SJSA1 (cell line): ENCODE measurements at places on chromosomes 13 and 19. TPM values are rescaled to one million over a fixed set of nuclear protein-coding genes. Genes with fewer than 3 reads are reported as not detected.

GRCh38 chr19:42362891-42363440 is 27.1 kb downstream of the CNFN start:
- no peak overlapping the region for H3K4me3 ChIP-seq

DNA sequence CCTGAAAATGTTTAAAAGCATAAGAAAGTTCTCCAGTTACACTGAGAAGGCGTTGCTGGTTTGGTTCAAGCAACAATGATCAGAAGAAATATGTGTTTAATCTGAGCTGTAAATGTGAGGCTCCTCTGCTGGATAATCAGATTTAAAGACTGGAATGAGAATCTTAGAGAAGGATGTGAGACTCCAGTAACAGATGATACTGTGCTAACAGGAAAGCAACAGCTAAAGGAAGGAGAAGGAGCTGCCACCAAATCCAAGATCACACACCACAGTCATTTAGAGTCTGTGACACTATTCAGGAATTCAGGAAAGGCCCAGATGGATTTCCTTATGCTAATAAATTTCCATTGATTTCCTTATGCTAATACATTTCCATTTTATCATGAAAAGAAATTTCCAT is 16.9 kb downstream of the DCLK1 start:
- no peaks in the 10 kb centered on the region for H3K4me1 ChIP-seq
- no peaks in the 10 kb centered on the region for H3K36me3 ChIP-seq

GRCh38 chr19:46381346-46381745 is 32.0 kb downstream of the CCDC8 start:
- peaks cover 12% of the 10 kb centered on the region for H3K4me1 ChIP-seq
- DNase-seq = no peak
- H3K27ac ChIP-seq = no peak overlapping the region
- no peak overlapping the region for H3K4me3 ChIP-seq
- H3K27me3 ChIP-seq = no peaks in the 10 kb centered on the region

GRCh38 chr19:7883105-7883504 is 5.2 kb upstream of the LRRC8E start:
- H3K27me3 ChIP-seq = no peaks in the 10 kb centered on the region
- DNase-seq = no peak

GRCh38 chr13:40660141-40660664 is 6.2 kb downstream of the FOXO1 start:
- no peaks in the 10 kb centered on the region for H3K27me3 ChIP-seq
- H3K27ac ChIP-seq = no peak overlapping the region
- no peak for DNase-seq
- peaks cover 13% of the 10 kb centered on the region for H3K4me1 ChIP-seq
- 0 out of 2 replicates have a peak, but pooled peaks cover under 1% of the 10 kb centered on the region for H3K36me3 ChIP-seq

GRCh38 chr13:75494491-75494890 is 12.5 kb upstream of the TBC1D4 start:
- no peak overlapping the region for H3K4me3 ChIP-seq
- peaks cover 7% of the 10 kb centered on the region for H3K4me1 ChIP-seq
- no peak for DNase-seq

DNA sequence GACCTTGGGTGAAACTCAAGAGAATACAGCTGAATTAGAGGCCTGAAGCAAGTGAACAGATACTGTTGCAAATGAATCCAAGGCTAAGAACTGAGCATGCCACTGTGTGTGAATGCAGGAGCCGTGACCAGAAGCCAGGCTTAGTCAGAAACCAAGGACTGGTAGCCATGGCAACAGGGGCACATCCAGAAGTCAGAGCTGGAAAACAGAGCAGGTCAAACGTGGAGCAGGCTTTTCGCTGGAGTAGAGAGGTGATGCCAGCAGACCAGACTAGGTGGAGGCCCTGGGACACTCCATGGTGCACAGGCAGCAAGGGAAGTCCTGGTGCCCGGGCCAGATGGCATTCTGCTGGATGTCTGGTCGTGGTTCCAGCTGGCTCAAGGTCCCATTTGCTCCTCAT is 564.1 kb downstream of the PCDH9 start:
- no peaks in the 10 kb centered on the region for H3K27me3 ChIP-seq
- H3K4me1 ChIP-seq = no peaks in the 10 kb centered on the region
- DNase-seq = peak; percentile 44
- no peak overlapping the region for H3K4me3 ChIP-seq
- no peaks in the 10 kb centered on the region for H3K36me3 ChIP-seq

DNA sequence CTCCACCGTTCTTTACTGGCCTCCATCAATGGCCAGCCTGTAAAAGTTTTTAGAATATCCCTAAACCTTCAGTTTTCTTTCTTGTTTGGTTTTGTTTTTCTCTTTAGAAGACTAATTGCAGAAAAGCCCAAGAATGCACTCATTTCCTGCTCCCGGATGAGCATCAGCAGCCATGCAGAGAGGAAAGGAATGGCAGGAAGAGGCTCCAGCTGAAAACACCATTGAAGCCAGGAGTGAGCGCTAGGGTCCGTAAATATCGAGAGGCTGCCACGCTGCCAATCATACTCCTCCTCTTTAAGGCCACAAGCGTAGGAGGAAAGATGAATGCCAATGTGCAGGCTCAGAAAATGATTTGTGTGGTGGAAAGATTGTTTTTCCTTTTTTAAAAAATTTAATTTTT is 57.4 kb upstream of the UBE2L5 start:
- H3K4me1 ChIP-seq = peaks cover 8% of the 10 kb centered on the region
- H3K4me3 ChIP-seq = no peak overlapping the region
- no peaks in the 10 kb centered on the region for H3K36me3 ChIP-seq
- DNase-seq = no peak
- H3K27ac ChIP-seq = no peak overlapping the region

DNA sequence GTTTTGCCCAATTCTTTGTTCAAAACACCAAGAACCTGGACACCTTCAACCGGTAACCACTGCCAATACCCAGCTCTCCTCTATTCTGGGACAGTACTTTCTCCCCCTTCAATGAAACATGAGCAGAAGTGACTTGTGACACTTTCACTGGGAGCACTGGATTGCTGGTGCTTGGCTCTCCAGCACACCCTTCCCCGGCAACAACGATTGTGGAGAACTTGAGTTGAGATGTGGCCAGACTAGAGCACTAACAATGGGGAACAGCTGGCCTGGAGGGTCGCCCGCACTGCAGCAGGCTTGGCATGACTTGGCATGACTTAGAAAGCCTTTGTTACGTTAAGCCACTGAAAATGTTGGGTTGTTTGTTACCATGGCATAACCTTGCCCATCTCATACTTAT is 7.5 kb upstream of the B3GLCT start:
- no peak for DNase-seq
- no peaks in the 10 kb centered on the region for H3K27me3 ChIP-seq
- H3K4me1 ChIP-seq = no peaks in the 10 kb centered on the region

Gene JSRP1
- not detected in 2 replicates for total RNA-seq

Gene IRGC
- not detected in 2 replicates for total RNA-seq

Gene RNF113B
- not detected in 2 replicates for total RNA-seq

Gene ZNF790
- total RNA-seq = 0.18 TPM in 1 of 2 replicates, not detected in the other

Gene UBE2M
- total RNA-seq = 79.2 and 109 TPM in 2 replicates

Gene FAM83E
- 0.11 TPM in 1 of 2 replicates, not detected in the other for total RNA-seq

Gene MZT1
- total RNA-seq = 53.0 and 76.5 TPM in 2 replicates
